Right renal pelvis (tissue), 4 donors: ENCODE measurements at places on chromosomes 16 and 17.

GRCh38 chr17:16129441-16130205 lies 85.7 kb downstream of the NCOR1 start:
- DNase-seq = no peak

GRCh38 chr16:8402981-8403843 lies 187.1 kb downstream of the TMEM114 start:
- no peak for DNase-seq

DNA sequence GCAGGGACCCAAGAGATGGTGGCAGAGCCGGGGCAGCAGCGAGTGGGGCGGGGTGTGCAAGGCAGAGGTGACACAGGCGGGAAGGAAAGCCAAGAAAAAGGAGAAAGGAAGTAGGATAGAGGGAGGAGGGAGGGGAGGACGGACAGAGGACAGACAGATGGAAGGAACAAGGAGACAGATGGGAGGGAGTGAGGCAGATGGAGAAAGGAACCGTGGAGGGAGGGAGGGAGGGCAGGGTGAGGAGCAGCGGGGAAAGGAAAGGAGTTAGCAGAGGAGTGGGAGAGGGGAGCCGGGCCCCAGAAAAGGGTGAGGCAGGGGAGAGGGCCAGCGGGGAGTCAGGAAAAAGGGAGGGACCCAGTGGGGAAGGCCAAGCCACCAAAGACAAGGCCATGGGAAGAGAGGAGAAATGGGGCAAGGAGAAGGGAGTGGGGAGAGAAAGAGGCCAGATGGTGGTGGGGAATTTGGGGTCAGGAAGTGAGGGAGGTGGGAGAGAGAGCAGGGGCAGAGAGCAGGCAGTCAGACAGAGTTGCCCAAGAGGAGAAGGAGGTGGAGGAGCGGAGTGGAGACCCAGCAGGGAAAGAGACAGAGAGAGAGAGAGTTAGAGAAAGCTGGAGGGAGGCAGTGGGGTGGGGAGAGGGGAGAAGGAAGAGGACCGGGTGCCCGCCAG lies 13.2 kb upstream of the ASGR1 start:
- no peak for DNase-seq

GRCh38 chr17:30103921-30104320 lies 12.7 kb upstream of the NSRP1 start:
- no peak for DNase-seq

- DNase-seq = no peak
Observed at GRCh38 chr16:88375996-88376834, 6.5 kb upstream of the ZNF469 start.

DNA sequence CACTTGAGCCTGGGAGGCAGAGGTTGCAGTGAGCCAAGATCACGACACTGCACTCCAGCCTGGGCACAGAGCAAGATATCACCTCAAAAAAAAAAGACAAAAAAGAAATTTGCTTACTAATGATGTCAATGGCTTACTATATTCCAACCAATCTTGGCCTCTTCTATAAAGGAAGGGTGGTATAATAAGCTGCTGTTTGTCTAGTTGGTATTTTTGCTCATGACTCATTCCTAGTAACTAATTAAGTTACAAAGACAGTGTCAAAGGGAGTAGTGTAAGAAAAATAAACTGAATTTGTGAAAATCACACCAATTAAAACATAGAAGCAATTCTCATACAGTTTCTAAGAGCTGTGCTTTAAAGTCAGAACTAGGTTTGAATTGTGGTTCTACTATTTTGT lies 82.5 kb downstream of the NLK start:
- DNase-seq = no peak

- no peak for DNase-seq
Observed at GRCh38 chr16:84940670-84941551, 70.4 kb downstream of the ZDHHC7 start.

- no peak for DNase-seq
Observed at GRCh38 chr16:5108505-5109158, 11.0 kb upstream of the EEF2KMT start.

GRCh38 chr17:50918071-50918932 lies 52.1 kb upstream of the TOB1 start:
- no peak for DNase-seq

DNA sequence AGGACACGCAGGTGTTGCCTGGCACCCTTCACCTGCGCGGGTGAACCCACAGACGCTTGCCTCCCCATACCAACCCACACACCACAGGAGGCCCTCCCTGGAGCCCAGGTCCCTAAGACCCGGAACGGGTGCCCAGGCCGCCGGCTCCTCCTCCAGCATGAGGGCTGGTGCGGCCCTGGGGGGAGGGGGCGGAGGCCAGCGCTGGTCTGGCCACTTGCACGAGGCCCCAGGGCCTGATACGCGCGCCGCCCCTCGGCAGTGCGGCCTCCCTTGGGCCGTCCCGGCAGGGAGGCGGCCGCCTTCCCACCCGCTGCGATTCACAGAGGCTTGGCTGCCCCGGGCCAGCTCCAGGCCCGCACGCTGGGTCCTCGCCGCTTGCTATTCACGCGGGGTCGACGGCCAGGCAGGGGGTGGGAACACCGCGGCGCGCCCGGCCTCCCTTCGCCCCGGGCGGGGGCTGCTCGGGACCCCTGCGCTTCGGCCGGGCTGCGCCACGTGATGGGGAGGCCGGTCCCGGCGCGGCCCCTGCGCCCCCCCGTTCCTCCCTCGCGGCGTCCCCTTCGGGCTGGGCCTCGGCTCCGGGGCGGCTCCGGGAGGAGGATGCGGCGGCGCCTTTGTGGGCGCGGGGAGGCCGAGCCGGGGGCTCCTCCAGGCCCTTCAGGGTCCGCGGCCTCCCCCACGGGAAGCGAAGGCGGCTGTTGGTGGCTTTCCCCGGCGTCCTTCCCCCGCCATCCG lies 685 bp downstream of the FASN start:
- no peak for DNase-seq

DNA sequence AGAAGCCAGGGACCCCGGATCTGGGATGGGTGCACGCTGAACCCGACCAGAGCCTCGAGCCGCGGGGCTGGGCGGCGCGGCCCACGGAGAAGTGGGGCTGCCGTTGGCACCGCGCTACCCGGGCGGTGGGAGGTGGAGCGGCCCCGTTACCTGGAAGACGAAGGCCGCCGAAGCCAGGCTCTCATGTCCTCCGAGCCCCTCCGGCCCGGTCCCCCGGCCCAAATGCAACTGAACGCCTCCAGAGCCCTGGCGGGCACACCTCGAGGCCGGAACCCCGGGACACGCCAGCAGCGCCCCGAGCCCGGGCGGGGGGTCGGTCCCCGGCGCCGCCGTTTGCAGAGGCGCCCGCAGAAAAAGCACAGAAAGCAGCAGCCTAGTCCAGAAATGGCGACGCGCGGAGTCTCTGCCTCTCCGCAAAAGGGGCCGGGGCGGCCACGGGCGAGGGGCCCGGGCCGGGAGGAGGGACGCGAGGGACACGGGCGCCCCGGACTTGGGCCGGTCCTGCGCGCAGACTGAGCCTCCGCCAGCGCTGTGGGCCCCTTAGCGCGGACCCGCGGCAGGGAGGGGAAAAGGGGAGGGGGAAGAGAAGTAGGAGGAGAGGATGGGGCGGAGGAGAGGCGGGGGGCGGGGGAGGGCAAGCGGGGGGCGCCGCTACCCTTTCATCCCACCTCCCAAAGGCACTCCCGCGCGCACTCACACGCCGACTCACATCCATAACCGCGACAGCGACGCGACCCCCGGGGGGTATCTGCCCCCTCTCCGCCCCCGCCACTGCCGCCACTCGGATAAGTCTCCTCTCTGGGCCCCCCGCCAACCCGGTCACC lies 1.4 kb downstream of the AXIN2 start:
- DNase-seq = no peak

DNA sequence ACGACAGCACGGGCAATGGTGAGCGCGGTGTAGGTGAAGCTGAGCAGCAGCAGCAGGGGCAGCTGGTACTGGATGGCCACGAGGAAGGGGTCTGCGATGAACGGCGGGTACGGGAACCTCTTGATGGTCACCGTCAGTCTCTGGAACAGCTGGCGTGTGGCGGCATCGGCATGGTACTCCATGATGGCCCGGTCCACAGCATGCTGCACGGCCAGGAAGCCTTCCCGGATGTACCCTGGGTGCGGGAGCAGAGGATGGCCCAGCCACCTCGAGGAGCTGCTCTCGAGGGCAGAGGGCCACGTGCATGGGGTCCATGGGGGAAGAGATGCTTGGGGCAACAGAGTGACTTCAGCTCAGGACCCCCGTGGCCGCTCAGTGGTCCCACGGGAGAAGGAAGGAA lies 20.9 kb downstream of the ABCA3 start:
- no peak for DNase-seq

DNA sequence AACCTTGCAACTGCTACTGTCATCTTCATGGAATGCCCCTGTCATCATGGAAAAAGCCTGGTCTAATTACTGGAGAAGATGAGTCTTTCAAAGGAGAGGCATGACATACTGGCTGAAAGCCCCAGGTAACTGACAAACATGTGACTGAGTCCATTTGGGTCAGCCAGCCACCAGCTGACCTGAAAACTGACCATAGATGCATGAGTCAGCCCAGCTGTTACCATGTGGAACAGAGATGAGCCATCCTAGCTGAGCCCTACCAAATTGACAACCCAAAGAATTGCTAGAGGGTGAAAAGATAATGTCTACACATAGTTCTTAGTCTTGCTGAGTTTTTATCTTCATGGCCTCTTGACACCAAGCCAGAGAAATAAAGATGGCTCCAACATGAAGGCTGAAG lies 311.8 kb downstream of the UTP18 start:
- DNase-seq = no peak

GRCh38 chr17:8387914-8388651 lies 5.1 kb upstream of the RPL26 start:
- no peak for DNase-seq

DNA sequence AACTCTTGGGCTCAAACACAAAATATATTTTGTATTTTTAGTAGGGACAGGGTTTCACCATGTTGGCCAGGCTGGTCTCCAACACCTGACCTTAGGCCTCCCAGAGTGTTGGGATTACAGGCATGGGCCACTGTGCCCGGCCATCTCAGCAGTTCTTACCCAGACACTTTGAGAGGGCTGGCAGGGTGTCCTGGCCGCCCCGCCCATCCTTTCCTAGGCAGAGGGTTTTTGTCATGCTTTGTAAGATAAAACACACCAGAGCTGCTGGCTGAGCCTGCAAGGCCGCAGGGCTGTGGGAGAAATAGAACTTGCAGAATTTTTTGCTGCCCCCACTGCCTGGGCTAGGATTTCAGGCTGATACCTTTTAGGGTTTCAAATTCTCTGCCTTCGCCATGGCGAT lies 8.7 kb downstream of the PPL start:
- no peak for DNase-seq

DNA sequence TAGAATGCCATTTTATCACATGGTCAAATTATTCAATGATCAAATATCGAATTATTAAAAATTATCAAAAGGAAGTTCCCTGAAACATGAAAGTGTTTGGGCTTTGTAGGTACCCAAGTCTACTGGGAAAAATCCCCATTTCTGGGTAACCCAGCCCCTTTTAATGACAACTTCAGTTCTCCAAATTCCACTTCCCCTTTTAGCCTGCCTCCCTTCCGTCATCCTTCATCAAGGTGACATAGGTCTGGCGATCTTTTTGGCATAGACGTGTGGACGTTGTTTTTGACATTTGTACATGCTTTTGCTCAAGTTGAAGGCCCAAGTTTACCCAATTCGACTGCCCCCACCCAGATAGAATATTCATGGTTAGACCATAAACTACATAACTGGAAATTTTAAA lies 660.9 kb downstream of the MAF start:
- DNase-seq = no peak

DNA sequence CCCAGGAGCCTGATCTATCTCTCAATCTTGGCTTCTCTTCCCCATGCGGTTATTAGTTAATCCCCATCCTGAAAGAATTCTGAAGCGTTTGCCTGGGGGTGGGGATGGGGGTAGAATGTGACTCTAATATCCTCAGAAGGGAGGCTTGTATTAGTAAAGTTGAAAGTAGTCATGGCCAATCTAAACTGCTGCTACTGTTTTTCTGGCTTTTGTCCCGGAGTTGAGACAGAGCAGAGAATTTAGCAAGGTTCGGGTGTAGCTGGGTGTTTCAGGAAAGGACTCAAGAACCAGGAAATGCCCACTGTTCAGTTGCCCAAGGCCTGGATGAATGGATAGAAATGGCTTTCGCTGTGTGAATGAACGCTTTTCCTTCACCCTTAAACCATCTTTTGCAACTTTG lies 17.6 kb upstream of the ITGAM start:
- DNase-seq = no peak

DNA sequence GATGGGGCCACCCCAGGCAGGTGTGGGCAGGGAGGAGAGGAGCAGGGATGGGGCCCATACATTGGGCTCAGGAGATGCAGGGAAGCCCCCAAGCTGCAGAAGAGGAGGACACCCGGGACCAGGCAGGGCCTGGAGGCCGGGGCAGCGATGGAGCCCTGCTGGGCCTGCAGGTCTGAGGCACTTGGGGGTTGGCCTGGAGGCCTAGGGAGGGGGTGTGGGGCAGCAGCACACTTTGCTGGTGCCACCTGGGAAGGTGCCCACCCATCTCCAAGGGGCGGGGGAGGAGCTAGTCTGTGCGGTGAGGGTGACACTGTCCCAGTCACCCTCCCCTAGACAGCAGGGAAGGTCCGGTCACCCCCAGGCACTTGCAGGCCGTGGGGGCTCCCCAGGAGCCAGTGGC lies 6.4 kb upstream of the CCDC57 start:
- DNase-seq = no peak

- peak; percentile 66 for DNase-seq
Observed at GRCh38 chr17:45640141-45640850, 143.8 kb upstream of the CRHR1 start.
